Stimulated activated CD8-positive, alpha-beta memory T cell treated with anti-CD3 and anti-CD28 coated beads, Interleukin-7, amount 100 ng/mL, for 4 hours (primary cell): ENCODE measurements at places on chromosomes 2 and 18.

DNA sequence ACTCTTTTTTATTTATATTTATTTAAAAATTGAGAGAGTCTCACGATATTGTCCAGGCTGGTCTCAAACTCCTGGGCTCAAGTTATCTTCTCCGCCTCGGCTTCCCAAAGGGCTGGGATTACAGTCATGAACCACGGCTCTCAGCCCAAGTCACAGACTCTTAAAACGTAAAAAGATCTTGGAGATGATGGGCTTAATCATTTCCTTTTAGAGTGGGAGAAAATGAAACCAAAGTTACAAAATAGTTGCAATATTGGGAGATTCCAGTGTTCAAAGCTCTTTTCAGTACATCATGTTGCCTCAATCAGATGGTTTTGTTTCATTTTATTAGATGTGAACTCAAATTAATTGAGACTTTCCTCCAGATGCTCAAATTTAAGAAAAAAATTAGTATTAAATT lies 151.4 kb upstream of the XPO1 start:
- DNase-seq, result no peak

- no peak for DNase-seq
Observed at GRCh38 chr2:202769201-202769600, 102.4 kb downstream of the ICA1L start.

GRCh38 chr2:104701411-104701911 lies 152.5 kb upstream of the POU3F3 start:
- DNase-seq, result no peak

DNA sequence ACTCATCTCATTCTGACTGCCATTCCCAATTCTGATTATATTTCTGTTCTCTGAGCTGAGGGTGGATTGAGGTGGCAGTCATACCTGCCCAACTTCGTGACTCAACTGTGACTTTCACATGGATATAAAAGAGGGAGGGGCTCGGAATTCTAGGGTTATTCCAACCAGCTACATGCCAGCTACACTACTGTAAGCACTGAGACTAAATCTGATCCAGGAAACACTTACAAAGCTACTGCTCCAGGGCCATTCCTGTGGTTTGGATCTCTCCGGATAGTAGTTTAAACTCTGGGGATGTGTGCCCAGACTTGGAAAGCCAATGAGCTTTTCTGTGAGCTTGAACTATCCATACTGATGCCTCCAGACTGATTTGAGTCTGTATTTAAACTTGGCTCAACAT lies 7.9 kb downstream of the MAP2 start:
- no peak for DNase-seq

DNA sequence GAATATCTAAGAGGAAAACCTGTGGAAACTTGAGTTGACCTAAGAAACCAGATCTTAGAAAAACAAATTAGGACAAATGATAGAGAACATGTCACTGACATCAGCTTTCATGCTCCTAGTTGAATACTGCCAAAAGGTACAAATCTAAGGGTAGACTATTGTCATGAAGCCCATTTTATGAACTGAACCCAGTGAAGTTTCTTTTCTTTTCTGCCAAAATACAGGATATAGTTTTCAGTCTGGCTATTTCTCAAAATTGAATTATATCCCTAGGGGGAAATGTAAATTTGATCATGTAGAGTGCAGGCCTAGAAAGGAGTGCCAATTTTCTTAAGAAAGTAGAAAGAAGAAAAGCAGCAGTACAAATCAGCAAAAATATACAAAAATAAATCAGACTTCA lies 46.6 kb downstream of the FSIP2 start:
- DNase-seq, result no peak

GRCh38 chr2:102494570-102494969 lies 21.5 kb downstream of the SLC9A4 start:
- DNase-seq, result no peak

DNA sequence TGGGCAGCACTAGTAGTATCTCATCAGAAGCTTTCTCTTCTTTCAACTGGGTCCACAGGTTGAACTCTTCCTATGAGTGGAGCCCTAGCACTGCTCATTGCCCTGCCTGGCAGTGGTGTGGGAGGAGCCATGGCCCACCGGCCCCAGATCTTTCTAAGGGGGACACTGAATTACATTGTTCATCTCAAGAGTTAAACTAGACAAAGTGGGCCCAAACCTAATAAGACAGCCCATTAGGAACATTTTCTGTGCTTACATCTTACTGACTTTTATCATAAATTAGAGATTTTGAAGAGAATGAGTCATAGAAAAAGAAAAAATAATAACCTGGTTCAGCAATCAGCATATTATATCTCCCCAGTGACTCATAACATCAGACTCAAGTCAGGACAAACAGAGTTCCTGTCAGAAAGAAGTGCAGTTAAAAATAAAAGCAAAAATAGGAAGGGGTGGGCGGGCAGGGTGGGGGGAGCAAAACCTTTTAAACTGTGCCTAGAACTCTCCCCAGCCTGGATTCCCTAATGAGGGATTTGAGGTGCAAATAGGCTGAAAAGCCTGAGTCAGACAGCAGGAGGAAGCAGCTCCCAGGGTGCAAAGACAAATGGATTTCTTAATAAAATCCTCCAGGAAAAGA lies 161.6 kb upstream of the TRIB2 start:
- no peak for DNase-seq

DNA sequence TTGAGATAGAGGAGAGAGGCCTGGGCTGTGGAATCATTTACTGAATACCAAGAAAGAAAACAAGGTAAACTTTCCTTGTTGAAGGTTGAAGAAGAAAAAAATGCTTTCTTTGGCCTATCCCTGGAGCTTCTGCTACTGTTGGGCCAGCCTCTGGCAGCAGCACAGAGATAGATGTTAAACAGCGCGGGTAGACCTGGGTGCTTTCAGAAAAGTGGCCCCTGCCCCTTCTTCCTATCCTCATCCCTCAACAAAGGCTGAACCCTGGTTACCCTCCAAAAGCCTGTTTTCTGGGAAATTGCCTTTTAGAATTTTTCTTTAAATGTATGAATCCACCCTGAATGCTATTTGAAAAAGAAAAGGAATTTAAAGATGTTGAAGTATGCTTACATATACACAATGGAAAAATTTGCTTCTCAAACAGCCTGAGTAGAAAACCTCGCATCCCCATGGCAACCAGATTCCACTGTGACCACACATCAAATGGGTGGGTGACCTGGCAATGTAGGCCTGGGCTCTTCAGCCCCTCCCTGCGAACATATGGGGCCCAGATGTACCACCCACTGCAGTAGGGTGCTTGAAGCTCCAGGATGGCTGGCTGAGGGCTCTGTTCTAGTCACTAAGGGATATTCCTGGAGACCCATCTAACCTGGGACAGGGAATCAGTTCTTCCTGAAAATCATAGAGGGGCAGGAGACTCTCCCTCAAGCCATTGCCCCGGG lies 23.4 kb upstream of the CHRNA1 start:
- no peak for DNase-seq

DNA sequence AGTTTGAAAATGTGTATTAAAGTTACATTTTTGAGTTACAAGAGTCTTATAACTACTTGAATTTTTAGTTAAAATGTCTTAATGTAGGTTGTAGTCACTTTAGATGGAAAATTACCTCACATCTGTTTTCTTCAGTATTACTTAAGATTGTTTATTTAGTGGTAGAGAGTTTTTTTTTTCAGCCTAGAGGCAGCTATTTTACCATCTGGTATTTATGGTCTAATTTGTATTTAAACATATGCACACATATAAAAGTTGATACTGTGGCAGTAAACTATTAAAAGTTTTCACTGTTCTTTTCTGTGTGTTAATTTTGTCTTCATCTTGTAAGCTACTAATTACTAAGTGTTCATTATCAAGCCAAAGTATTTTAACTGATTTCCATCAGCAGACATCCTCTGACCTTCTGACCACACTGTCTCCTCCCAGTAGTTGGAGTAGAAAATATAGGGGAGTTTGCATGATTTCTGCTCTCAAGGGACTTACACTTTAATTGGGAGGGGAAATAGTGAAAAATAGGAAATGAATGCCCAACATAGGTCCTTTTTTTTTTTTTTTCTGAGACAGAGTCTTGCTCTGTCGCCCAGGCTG lies 4.3 kb downstream of the PMAIP1 start:
- no peak for DNase-seq

GRCh38 chr2:179932786-179933185 lies 71.4 kb upstream of the ZNF385B start:
- DNase-seq, result no peak

DNA sequence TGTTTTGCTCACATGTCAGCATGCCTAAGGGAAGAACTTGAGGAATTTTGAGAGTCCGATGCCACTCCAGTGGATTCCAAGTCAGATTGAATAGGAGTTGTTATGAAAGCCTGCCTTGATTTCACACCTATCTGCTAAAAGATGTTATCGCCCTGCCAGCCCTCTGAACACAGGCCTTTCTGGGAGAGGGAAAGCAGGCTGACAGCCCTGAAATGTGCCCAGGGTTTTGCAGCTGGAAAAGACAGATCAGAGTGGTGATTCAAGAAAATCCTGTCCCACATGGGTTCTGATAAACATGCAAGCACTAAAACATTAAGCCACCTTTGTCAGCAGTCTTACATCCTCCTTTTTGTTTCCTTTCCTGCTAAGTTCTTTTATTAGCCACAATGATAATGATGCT lies 1752.9 kb upstream of the CELF4 start:
- DNase-seq, result no peak

- no peak for DNase-seq
Observed at GRCh38 chr2:40352703-40353099, 99.2 kb downstream of the SLC8A1 start.

DNA sequence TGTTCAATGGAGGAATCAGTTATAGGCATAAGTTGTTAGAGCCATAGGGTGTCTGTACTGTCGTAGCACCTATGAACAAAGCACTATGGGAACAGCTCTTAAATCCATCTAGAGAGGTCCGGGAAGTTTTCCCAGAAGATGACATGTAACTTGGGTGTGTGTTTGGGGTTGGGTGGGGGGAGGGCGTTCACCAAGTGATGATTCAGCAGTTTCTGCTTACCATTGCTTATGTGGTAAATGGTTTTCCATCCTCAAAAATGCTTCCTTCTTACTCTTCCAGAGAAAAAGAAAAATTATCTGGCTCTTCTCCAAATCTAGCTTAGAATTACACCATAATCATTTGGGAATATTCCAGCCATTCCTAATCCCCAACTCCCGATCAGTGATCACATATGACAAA lies 361.1 kb upstream of the ZNF521 start:
- DNase-seq, result no peak

GRCh38 chr2:105416156-105416555 lies 17.3 kb upstream of the FHL2 start:
- no peak for DNase-seq

DNA sequence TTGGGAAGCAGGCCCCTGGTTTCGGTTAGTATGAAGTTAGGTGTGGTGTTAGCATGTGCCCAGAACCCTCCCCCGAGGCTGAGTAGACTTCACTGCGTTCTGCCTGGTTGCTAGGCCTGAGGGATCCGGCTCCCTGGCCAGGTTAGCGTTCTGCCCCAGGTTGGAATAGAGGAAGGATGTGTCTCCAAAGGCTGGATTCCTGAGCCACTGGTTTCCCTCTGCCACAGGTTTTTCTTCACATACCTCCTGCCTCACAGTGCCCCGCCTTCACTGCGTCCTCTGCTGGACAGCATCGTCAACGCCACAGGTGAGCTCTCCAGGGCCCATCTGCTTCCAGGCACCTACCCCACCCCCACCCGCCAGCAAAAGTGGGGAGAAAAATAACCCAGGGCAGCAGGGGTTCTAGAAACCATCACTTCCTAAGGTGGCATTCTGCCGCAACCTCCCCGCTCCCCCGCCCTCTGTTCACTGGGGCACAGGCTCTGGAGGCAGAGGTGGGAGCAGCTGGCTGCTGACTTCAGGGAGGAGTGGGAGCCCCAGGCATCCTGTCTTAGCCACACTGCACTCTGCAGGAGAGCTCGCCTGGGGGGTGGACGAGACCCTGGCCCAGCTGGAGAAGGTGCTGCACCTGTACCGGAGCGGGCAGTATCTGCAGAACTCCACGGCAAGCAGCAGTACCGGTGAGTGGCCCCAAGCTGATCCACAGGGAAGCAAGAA lies 7.1 kb downstream of the PKDCC start:
- no peak for DNase-seq

GRCh38 chr18:70243131-70243929 lies 37.8 kb upstream of the RTTN start:
- DNase-seq, result no peak

DNA sequence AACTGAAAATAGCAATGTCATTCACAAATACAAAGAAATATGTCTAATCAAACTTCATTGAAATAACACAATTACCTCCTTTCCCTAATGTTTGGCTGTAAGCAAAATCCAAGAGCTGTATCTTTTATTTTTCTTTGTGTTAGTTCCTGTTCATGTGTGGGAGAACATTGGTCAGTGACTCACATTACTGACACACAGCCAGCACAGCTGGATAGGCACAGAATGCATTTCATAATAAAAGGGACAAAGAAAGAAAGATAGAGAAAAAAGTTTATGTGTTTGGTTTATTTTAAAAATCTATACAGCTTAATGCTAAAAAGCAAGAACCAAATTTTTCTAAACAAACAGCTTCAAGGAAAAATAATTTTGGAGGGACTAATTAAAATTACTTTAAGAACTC lies 185.6 kb upstream of the COL3A1 start:
- no peak for DNase-seq

DNA sequence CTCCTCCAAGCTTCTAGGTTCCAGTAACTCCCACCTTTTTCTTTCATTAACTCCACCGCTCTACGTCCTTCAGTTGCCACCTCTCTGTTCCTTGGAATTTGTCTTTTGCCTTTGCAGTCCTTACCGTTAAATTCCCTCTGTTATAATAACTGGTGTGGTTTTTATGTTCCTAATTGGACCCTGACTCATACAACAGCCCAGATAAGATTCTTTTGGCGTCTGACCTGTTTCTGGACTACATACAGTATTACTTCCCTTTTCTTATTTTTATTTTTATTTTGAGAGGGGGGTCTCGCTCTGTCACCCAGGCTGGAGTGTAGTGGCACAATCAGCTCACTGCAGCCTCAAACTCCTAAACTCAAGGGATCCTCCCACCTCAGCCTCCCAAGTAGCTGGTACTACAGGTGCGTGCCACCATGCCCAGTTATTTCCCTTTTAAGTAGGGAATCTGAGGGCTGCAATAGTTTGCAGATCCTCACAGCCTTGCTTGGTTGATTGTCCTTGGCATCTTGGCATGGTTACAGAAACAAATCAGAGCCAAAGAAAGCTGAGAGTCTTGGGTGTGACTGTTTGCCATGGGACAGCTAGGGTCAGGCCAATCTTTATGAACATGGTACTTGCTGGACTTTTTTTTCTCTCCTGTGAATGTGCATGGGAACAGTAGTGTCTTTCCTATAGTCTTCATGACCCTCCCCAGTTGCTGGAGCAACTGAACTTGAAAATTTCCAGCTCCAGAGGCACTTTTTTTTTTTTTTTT lies 22.0 kb downstream of the TCF23 start:
- no peak for DNase-seq

DNA sequence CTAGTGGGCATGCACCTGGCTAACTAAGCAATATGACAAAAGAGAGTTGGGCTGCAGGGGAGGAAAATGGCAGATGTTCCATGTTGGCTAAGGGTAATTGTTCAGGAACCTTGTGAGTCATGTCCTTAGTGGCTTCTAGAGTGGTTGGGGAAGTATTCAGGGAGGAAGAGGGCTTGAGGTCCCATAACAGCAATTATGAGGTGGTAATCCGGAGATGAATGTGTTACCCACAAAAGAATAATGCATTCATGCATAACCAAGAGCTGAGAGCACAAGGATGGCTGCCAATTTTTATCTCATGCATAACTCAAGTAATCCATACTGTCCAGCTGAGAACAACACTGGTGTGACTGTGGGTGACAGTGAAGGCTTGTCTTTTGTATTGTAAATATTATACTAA lies 42.9 kb downstream of the TMEFF2 start:
- DNase-seq, result no peak
